ENCODE measurements at places on chromosomes 1 and 21.

GRCh38 chr1:178518894-178519293, 6.0 kb downstream of the TEX35 start:
- no peak for DNase-seq

GRCh38 chr1:21439345-21439720, 604 bp upstream of the NBPF3 start:
- DNase-seq: no peak

- DNase-seq: no peak
These were observed 100.4 kb downstream of the MRPL37 start for GRCh38 chr1:54300401-54300800.

DNA sequence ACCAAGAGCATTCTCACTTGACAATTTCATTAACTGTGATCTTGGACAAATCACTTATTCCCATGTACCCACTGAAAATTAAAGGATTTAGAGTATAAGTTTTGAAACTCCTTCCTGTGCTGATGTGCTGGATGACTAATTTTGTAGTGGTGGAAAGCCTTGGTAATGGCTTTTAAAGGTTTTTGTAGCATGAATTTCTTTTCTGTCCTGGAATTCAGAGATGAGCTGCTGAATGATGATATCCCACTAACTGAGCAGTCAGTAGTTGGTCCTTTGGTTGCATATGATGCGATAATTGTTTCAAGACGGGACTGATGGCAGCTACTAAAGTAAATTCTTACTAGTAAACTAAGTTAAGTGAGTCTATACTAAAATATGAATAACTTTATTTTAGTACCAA, 5.2 kb downstream of the RPL5 start:
- DNase-seq: no peak

GRCh38 chr1:206803221-206803730, 31.0 kb upstream of the IL10 start:
- DNase-seq: no peak

DNA sequence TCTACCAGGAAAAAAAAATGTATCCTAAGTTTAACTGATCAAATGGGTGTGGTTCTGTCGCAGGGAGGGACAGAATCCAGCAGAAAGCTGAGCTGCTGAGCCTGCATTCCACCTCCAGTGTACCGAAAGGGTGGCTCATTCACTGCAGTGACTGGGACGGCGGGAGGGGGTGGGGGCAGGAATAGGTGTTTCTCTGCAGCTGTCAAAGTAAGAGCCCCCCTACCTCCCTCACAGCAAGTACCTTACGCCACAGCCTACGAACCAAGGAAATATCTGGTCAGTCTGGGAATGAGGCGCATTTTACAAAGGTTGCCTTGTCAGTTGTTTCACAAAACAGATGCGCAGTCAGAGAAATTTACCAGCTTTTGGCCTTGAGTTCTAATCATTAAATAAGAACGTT, 1.7 kb downstream of the S100B start:
- no peak for DNase-seq

All from HS-5 (cell line).